Lung microvascular endothelial cell (primary cell): ENCODE measurements at places on chromosomes 1 and 21. TPM values are rescaled to one million over a fixed set of nuclear protein-coding genes. Genes with fewer than 3 reads are reported as not detected.

OR6N1 gene
- not detected in 2 replicates for total RNA-seq

SPRR2A gene
- not detected in 2 replicates for total RNA-seq

ACTN2 gene
- total RNA-seq: under 0.01 TPM in 1 of 2 replicates, not detected in the other

- no peak for DNase-seq
These were observed 34.4 kb upstream of the COL18A1 start for GRCh38 chr21:45370575-45370974.

KRTAP19-1 gene
- total RNA-seq: not detected in 2 replicates

DNA sequence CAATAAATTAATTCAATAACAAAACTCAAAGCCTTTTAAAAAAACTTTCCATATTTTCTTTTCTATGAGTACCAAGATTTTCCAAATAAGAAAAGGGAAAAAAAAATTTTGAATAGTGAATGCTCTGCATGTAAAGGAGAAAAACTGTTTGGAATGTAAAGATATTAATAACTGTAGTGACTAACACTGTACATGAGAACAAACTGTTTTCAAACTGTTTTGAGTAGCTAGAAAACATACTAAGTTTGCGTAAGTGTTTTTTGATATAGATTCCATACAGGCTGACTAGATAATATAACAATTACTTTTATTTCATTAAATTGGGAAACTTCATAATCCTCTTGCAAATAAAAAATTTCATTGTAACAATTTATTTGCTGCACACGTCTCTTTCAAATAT lies 150.5 kb downstream of the DPYD start:
- no peak for DNase-seq

DNA sequence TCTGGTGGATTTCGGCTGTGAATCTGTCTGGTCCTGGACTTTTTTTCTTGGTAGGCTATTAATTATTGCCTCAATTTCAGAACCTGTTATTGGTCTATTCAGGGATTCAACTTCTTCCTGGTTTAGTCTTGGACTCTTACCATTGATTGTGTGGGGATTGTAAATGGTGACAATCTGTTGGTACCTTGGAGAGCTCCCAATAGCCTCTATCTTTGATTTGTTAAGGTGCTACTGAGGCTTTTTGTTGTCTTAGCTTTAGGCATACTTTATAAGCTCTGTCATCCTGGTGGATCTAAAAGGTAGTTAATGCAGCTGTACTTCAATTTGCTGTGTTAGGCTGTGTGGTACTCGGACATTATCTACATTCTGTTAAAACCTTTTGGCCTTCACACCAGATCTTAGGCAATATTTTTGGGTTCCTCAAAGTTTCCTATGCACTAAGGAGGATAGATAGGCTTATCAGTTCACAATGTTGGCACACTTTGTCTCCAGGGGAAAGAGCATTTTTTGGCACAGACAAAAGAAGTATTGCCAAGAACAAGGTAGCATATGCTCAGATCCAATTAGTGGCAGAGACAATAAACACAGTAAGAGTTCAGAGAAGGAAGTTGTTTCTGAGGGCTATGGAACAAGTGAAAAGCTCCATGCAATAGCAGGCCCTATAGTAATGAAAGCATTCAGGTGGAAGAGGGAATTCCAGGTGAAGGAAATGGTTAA lies 230.4 kb downstream of the PDE4B start:
- peak; percentile 14 for DNase-seq

DCST2 gene
- 0.20 TPM in 1 of 2 replicates, not detected in the other for total RNA-seq

AMPD1 gene
- not detected in 2 replicates for total RNA-seq

DNA sequence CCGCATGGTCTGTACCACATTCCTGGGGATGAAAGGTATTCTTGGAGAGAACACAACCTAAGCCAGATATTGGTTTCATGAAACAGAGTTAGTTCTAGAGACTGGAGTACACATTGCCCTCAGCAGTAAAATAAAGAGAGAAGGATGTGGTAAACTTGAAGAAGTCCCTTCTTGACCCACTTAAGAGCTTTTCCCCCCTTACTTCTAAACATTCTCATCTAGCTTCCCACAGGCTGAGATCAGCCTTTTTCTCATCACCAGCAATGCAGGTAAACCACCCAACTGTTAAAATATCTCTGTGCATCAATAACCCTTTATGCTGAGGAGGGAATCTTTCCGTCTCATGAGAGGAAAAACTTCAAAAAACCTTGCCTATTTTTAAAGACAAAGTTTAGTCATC lies 62.6 kb downstream of the SUSD4 start:
- DNase-seq: no peak

- DNase-seq: peak; percentile 23
These were observed 33.5 kb downstream of the ZMYM1 start for GRCh38 chr1:35112668-35113067.

GRCh38 chr1:44676484-44677200 lies 2.1 kb downstream of the ARMH1 start:
- peak; percentile 72 for DNase-seq

DNA sequence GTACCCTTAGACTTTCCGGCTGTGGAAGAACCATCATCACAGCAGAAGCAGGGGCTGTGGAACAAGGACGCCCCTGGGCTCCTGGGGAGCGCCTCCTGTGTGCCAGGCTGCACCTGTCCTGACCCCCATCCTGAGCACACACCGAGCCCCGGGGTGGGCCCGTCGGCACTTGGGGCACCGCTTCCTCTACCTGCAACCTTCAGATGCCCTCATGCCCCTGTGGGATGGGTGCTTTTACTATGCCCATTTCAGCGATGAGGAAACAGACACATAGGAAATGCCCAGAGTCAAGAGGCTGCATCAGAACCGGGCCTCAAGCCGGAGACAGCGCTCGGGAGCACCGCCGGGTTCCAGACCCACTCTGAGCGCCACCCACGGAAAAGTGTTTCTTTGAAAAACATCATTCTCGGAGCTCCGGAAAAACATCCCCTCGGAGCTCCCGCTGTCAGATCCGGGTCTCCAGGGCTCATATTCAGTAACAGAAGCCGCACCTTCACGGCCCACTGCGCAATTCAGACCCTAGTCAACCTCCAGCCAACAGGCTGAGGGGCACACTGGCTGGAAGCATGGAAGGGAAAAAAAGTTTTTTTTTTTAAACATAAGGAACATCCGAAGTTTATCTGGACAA lies 8.0 kb downstream of the TPRG1L start:
- DNase-seq: no peak

- DNase-seq: no peak
These were observed 12.5 kb downstream of the MACO1 start for GRCh38 chr1:25443030-25443699.

DNA sequence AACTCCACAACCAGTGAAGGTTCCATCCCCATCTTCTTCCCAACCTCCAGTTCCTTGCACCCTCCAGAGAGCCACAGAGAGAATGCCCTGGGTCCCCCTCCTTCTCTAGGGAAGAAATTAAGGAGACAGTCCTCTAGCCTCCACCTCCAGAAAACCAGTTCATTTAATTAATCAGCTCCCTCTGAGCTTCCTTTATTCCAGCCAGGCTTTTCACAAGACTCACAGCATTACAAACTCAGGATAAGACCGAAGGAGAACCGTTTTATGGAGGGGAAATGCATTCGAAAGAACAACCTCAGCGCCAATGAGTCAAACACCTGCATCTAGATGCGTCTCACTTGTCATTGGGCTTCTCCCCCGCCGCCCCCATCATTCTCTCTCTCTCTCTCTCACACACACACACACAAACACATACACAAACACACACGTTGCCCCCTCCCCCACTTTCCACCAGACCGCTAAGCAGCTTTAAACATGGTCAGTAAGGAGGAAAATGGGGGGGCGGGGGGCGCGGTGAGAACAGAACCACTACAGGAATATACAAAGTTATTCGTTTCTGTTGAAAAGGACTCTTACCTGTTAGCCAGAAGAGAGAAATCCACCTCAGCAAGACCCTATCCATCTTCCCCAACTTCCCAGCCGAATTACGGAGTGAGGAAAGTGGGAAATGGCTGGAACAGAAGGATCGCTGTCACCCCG lies 544 bp downstream of the ILDR2 start:
- DNase-seq: no peak

DNA sequence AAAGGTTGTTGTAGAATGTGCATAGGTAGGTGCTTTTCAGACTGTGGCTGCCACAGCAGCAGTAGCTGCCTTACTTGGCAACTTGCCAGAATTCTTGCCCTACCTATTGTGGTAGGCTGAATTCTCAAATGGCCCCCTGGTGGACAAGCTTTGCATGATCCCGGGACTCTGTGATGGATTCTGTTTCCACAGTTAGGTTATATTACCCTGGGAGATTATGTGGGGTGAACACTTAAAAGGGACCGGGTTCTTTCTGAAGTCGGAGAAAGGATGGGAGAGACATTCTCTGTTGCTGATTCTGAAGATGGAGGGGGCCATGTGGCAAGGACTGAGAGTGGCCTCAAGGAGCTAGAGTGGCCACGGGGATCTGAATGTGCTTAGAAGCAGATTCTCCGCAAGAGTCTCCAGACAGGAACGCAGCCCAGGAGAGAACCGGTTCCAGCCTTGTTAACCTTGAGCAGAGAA lies 32.1 kb upstream of the KCNE1 start:
- DNase-seq: peak; percentile 96

- no peak for DNase-seq
These were observed 10.3 kb downstream of the KCNN3 start for GRCh38 chr1:154859786-154860155.

- no peak for DNase-seq
These were observed 16.0 kb downstream of the PSRC1 start for GRCh38 chr1:109266965-109267364.

GRCh38 chr1:218164111-218164929 lies 120.8 kb upstream of the RRP15 start:
- DNase-seq: peak; percentile 36

DNA sequence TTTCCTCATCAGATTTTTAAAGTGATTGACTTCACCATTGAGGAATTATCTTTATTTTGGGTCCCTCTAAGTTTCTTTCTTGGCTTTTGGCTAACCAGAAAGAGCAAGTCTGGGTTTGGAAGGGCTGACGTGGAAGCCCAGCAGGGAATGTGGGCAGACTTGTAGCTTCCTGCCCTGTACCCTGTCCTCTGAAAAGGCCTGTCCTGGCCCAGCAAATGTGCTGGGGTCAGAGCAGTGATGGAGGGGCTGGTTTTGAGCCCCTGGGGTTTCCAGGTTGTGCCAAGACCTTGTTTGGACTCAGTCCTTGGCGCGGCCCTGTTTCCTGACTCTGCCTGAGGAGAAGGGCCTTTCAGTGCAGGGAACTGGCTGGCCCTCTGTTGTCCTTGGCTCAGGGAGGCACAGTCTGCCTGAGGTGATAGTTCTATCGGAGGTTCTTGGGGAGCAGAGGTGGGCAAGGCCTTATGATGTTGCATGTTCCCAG lies 72.1 kb downstream of the UCK2 start:
- DNase-seq: no peak

- DNase-seq: no peak
These were observed 10.5 kb downstream of the RXFP4 start for GRCh38 chr1:155951753-155952504.

- no peak for DNase-seq
These were observed 89.9 kb upstream of the IPO9 start for GRCh38 chr1:201739080-201739479.

VANGL2 gene
- total RNA-seq: not detected in 2 replicates

SLC16A4 gene
- 0.20 and 0.65 TPM in 2 replicates for total RNA-seq

GRCh38 chr1:168420177-168420576 lies 123.6 kb downstream of the XCL2 start:
- DNase-seq: no peak

GRCh38 chr21:32812035-32812434 lies 40.5 kb upstream of the PAXBP1 start:
- no peak for DNase-seq

KIF17 gene
- 17.3 and 19.6 TPM in 2 replicates for total RNA-seq

SLC5A3 gene
- 8.5 and 39.7 TPM in 2 replicates for total RNA-seq

GRCh38 chr1:245278846-245279245 lies 124.1 kb downstream of the KIF26B start:
- no peak for DNase-seq

GRCh38 chr1:236059011-236059410 lies 5.9 kb downstream of the NID1 start:
- peak; percentile 42 for DNase-seq

- no peak for DNase-seq
These were observed 10.9 kb upstream of the CDK11B start for GRCh38 chr1:1669468-1670440.
